H4 (cell line): ENCODE measurements at places on chromosomes 7 and 10.

DNA sequence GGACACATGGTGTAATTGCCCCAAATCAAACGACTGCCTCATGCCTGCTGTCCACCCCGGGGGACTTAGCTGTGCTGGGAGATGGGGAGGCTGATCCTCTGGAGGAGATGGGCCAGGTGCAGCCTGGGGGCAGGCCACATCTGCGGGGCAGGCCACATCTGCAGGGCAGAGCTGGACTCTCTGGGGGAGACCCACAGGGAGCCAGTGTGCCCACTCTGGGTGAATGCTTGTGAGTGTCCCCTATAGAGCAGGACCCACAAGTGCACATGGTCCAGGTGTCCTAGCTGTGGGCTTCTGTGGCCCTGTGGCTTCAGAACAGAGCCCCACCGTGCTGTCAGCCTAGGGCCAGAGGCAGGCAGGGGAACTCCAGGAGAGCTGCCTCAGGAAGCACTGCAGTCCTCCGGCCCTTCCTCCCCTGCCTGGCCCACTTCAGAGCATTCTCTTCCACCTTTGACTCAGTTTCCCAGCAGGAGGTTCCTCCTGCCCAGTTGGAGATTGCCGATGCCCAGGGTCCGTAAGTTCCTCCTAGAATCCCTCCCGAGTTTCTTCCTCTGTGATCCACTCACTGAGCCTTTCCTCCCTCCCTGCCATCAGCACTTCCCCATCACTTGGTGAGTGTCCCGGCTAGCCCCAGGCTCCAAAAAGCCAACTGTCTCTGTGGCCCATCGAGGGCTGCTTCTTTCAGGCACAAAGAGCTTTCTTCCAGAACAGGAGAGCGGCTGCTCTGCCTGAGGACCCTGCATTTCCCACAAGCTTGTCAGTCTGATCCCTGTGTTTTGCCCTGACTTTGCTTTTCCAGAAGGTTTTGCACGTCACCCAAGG, 50.3 kb downstream of the ADCYAP1R1 start:
- no peak for DNase-seq

DNA sequence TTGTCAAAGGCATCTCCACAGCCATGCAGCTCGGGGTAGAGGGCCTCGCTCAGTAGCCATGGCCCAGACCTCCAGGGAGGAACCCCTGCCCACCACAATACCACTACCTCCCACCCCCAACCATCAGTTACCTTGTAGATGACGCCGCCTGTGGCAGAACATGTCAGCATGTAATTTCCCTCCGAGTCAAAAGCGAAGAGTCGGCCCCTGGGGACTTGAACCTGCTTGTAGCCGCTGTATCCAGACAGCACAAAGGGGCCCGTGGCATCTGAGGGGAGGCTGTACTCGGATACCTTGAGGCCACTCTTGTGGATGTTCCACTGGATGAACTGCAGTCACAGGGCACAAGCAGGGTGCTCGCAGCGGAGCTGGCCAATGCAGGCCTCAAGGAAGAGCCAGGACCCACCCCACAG, 16.3 kb upstream of the CYREN start:
- no peak for DNase-seq

- no peak for DNase-seq
Measured at GRCh38 chr10:117775526-117775925, 233.0 kb downstream of the EMX2 start.

DNA sequence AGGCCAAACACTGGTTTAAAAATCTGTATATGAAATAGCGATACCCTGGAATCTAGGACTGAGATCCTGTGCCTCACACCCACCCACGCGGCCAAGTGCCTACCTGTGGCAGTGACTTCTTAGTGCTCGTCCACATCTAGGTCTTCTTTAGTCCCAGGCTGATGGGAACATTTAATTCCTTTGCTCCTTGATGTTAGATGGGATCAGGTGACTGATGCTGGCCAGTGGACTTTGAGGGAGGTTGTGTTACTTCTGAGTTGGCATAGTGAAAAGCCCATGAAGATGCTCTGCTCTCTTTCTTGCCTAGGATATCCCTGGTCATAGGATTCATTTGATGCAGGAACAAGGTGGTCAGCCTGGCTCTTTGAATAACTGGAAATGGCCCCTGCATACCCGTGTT, 59.2 kb downstream of the BMPR1A start:
- DNase-seq, result no peak

DNA sequence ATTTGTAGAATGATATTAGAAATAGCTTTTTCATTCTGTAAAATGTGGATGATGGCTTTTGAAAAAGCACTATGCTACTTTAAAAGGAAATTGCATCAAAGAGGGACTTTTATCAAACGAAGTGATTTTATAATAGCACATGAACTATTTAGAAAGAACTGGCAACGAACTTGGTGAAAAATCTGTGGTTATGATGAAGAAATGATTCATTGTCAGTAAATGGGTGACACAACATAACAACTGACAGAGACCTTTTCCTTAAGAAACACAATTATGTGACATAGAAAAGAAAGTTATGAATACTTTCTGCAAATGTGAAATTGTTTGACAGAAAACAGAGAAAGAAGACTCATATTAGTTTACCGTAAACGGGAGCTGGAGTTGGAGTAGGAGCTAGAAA, 60.7 kb upstream of the LAMB4 start:
- no peak for DNase-seq

DNA sequence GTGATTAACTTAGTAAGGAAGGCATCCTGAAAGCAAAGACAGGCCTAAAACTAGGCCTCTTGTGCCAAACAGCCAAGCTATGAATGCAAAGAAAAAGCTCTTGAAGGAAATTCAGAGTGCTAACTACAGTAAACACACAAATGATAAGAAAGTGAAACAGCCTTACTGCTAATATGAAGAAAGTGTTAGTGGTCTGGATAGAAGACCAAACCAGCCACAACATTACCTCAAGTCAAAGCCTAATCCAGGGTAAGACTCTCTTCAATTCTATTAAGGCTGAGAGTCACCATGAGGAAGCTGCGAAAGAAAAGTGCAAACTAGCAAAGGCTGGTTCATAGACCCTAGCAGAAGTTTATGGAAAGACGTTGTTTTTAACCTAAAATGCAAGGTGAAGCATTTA, 66.0 kb downstream of the IPMK start:
- DNase-seq, result no peak

- no peak for DNase-seq
Measured at GRCh38 chr7:128366986-128367385, 5.5 kb upstream of the PRRT4 start.

GRCh38 chr7:79570903-79571302, 117.4 kb upstream of the MAGI2 start:
- no peak for DNase-seq

DNA sequence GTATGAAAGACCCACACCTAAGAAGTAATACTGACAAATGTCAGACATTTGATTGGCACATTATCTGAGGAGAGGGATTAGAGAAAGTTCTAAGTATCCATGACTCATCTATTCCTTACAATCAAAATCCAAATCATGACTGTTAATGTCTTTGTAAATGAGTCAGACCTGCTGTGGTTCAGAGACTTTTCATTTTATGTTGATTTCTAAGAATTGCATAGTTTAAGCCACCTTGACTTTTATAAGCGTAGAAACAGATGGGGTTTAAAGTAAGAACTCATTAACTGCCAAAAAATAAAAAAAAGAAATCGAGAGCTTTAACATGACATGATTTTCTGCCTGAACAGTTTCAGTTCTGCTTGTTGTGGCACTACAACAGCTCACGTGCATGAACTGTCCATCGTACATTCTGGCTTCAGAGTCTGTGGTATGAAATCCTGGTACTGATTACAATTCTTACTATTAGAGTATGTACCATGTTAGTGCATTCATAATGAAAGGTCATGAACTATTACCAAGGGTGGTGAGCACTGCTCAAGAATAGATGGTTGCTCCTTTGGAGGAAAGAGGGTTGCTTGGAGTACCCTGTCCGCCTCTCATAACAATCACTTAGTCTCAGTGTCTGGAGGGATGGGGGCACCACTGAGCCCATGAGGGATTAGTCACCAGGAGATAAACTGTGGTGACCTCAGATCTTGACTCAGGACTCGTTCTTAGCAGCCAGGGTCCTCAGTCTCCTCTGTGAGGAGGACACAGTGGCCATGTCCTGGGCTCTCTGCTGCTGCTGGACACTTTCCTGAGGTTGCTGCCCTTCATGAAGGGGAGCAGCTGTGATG, 42.2 kb downstream of the ACSM6 start:
- DNase-seq, result peak; percentile 80

DNA sequence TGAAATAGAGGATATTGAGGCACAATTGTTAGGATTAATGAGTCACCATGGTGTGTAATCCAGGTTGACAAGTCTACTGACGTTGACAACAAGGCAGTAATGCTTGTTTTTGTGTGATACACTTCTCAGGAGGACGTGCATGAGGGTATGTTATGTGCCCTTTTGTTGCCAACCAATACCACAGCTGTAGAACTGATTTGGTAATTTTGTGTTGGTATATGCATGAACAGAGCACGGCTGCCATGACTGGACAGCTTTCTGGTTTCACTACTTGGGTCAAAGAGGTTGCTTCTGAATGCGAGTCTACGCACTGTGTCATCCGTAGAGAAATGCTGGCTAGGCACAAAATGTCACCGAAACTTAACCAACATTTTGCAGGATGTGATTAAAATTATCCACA, 32.9 kb downstream of the PHTF2 start:
- no peak for DNase-seq

DNA sequence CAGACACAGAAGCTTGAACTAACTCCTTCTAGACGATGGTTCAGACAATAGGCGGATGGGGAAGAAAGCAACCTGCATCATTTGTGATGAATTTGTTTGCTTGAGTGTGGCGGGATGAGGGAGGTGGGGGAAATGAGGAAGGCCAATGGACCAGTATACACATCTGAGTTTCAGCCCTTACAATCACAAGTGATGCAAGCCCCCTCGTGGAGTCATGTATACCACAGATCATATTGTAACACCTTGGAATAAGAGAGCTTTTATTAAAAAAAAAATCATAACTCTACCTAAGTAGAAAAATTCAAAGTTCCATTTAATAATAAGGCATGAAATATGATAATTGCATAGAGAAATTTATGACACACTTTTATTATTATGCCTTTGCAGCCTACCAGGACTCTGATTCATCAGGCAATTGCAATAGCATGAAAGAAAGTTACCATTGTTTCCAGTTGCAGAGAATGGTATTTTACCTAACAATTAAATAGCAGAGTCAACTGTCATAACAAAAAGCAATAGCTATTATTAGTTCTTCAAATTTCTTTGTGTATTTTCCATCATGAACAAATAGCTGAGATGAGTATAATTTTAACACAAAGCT, 230.2 kb upstream of the AKR1E2 start:
- DNase-seq, result no peak

- DNase-seq, result no peak
Measured at GRCh38 chr7:107728276-107728675, 15.7 kb upstream of the CBLL1 start.

DNA sequence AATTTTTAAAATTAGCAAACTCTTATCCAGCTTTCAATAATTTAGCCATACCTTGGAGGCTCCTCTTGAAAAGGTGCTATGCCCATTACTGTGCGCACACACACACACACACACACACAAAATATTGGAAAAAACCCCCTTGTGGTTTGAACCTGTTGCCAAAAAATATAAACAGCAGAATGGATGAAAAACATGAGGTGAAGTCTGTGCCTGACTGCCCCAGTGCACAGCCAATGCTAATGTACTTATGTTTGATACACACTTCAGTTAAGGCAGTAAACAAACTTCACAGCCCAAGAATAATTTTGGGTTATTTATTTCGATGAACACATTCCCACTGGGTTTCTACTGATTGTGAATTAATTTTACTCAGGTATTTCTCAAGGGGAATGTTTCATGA, 113.2 kb upstream of the SEM1 start:
- DNase-seq, result no peak

DNA sequence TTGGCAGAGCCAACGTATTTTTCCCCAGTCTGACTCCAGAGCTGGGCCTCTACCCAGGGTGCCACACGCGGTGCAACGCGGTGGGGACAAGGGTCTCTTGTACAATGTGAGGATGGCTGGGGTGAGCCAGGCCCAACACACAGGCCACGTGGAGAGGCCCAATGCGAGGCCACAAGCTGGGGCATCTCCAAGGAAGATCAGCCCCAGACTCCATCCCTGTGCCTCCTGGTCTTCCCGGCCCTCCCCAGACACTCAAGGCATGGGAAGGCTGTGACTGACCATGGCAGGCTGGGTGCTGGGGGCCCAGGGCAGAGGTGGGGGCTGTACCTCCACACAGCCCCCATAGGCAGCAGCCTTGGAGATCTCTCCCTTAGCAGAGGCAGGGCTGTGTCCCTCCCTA, 135.3 kb upstream of the FAM20C start:
- DNase-seq, result no peak

DNA sequence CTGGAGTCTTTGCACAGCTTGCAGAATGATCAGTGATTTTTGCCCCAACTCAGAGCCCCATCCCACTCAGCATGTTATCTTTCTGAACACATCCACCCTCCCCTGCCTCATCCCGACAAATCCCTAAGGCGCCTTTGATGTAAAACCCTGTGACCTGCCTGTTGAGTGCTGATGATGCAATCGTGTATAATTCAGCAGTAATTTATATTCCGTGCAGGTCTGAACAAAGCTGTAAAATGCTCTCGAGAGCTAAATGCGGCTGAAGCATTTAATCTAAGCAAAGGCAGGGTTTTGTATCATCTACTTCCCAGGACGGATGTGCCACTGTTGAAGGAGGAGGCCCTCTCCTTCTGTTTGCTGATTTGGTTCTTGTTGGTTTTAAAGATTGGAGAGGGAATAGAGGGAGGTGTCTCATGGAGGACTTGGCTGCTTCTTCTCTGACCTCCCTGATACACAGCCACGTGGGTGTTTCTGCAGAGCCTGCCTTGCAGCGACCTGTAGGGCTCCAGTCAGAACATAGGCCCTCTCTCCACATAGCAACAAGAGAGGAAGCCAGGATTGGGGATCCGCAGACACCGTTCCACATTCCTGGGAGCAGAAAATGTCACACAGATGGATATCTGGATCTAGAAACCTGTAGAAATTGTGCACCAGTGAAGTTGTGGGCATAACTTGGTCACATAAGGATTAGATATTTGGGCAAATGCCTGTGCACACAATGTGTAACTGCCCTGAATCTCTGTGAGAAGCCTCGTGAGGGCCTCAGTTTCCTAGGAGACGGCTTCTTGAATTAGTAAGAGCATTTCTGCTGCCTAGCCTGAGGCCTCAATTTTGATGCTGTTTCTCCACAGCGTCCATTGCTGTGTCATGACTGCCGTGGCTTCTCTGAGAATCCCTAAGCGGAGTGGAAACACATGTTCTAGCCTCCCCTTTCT, 90.2 kb upstream of the AGK start:
- no peak for DNase-seq

- no peak for DNase-seq
Measured at GRCh38 chr10:22475651-22476600, 130.6 kb downstream of the SPAG6 start.
